Islet precursor cell (in vitro differentiated cells): ENCODE measurements at places on chromosomes 16 and 17.

GRCh38 chr16:73356401-73357079 is 308.6 kb upstream of the ZFHX3 start:
- DNase-seq = no peak

DNA sequence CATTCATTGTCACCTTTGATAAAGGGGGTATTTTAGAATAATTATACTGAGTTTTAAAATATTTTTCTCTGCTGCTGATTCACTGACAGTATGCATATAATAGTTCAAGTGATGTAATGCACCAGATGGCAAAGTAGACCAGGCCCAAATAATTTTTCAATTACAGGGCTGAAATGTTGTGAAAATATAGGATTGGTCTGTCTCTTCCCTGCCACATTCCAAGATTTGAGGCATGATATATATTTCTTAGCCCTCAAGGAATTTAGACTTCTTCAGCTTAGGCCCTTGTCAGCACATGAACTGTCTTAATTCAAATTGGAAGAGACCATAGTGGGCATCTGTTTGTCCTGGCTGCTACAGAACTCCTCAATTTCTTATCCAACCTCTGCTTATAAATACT is 39.2 kb upstream of the SLC12A3 start:
- DNase-seq = no peak

DNA sequence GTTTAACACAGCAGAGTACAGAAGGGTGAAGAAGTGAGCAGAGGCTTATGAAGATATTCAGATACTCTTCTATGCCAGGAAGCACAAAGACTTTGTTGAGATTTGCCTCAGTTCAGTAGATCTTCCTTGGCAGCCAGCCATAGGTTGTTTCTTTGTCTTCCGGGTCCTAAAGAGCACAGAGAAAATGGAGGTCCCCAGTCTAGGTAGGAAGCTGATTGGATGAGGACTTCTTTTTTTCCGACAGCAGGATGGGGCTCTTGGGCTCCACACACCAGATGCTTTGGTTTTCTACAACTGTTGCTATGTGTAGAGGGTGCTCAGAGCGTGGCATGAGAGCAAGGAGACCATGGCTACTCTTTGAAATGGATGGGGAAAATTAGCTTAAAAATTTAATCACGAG is 8.3 kb upstream of the CDC6 start:
- no peak for DNase-seq

- peak; percentile 91 for DNase-seq
Measured at GRCh38 chr17:53032861-53033271, 789.9 kb upstream of the KIF2B start.

DNA sequence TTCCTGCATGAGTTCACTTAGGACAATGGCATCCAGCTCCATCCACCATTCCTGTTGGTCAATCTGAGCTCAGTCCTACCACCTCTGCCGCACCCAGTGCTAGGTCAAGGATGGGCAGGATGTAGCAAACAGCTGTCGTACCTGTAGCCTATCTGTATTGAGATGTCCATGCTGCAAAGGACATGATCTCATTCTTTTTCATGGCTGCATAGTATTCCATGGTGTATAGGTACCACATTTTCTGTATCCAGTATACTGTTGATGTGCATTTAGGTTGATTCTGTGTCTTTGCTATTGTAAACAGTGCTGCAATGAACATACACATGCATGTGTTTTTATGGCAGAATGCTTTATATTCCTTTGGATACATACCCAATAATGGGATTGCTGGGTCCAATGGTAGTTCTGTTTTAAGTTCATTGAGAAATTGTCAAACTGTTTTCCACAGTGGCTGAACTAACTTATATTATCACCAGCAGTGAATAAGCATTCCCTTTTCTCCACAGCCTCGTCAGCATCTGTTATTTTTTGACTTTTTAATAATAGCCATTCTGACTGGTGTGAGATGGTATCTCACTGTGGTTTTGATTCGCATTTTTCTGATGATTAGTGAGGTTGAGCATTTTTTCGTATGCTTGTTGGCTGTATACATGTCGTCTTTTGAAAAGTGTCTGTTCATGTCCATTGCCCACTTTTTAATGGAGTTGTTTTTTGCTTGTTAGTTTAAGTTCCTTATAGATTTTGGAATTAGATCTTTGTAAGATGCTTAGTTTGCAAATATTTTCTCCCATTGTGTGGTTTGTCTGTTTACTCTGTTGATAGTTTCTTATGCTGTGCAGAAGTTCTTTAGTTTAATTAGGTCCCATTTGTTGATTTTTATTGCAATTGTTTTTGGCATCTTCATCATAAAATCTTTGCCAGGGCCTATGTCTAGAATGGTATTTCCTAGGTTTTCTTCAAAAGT is 7.2 kb upstream of the MRTFB start:
- peak; percentile 6 for DNase-seq

DNA sequence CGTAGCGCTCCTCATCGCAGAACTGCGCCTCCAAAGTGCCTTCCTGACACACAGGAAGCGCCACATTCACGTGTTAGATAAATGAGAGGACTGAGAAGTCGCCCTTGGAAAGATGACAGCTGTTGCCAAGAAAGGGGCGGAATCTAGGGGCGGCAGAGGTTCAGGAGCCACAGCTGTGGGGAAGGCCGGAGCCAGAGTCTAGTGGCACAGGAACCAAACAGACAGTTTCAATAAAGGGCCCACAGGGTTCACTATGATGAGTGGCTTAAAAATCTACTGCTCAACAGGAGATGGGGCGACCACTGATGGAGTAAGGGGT is 4.7 kb downstream of the FLCN start:
- no peak for DNase-seq

GRCh38 chr17:8117980-8118768 is at the start of gene ALOXE3:
ALOXE3 (minus strand) TSS chr17:8118514; CDS start chr17:8117990, 524 bp downstream.
- peak; percentile 93 for DNase-seq

DNA sequence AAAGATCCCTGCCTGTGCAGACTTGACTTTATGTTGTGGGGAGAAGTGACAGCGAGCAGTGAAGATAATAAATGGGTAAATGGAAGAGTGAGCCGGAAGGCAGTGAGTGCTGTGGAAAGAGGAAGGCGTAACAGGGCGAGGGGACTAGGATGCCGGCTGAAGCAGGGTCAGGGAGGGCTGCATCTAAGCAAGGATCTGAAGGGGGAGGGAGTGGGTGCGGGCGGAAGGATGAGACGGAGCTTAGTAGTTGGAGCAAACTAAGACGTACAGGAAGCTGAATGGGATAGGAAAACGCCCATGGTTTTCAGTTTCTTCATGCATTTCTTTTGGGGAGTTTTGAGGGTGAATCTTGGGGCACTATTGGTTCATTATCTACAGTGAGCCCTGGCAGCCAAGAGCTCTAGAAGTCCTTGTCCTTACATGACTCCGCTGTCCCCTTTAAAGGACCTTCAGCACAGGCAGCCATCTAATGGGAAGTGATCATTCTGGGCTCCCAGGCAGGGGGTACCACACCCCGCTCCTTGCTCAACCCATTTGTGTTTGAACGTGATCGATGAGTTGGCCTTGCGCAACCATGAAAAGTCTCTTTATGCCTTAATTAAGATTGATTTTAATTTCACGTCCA is 10.4 kb upstream of the NAT9 start:
- no peak for DNase-seq

DNA sequence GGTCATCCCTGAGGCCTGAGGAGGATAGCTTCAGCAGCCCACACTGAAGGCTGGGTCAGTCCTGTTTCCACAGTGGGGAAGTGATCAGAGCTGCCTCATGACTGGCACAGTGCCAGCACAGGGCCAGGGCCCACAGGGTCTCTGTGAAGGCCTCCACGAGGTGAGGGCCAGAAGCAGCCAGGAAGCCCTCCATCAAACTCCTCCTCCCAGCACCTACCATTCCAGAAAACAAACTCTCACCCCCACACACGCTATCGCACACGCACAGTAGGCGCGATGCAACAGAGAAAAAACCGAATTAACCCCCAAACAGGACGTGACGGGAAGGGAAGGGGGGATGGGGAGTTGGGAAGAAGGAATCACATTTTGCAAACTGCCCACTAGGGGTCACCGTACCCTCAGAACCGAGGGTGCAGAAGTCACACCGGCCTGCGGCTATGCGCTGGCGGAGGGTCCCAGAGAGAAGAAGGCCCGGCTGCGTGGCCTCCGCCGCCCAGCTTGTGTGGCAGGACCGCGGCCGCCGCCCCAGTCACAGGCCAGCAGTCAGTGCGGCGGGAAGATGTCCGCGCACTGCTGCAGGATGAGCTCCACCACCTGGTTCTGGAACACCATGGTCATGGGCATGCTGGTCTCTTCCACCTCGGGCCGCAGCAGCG is 37.6 kb downstream of the ARHGAP27 start:
- peak; percentile 93 for DNase-seq
